Astrocyte (in vitro differentiated cells and primary cell): ENCODE measurements at places on chromosomes 7 and 10. TPM values are rescaled to one million over a fixed set of nuclear protein-coding genes. Genes with fewer than 3 reads are reported as not detected.

Gene AZGP1
- not detected in 2 replicates for total RNA-seq

Gene MYH16
- 0.11 and 0.24 TPM in 2 replicates for total RNA-seq

GRCh38 chr7:44608916-44609648, 2.7 kb downstream of the OGDH start:
- H3K27ac ChIP-seq: peak overlapping the region; percentile 9
- H3K4me3 ChIP-seq: no peak overlapping the region
- peaks cover 13% of the 10 kb centered on the region for H3K4me1 ChIP-seq

GRCh38 chr7:23290993-23291392, 8.1 kb upstream of the MALSU1 start:
- H3K36me3 ChIP-seq: no peaks in the 10 kb centered on the region
- DNase-seq: no peak
- no peaks in the 10 kb centered on the region for H3K4me1 ChIP-seq

- no peak overlapping the region for H3K27ac ChIP-seq
- DNase-seq: no peak
- H3K36me3 ChIP-seq: no peaks in the 10 kb centered on the region
- H3K27me3 ChIP-seq: no peaks in the 10 kb centered on the region
- no peak overlapping the region for H3K4me3 ChIP-seq
These were observed 2.3 kb upstream of the SLC29A3 start for GRCh38 chr10:71316786-71317160.

- no peaks in the 10 kb centered on the region for H3K4me1 ChIP-seq
- no peak for DNase-seq
- H3K36me3 ChIP-seq: no peaks in the 10 kb centered on the region
- no peak overlapping the region for H3K27ac ChIP-seq
- no peaks in the 10 kb centered on the region for H3K27me3 ChIP-seq
These were observed 242.7 kb downstream of the FOXP2 start for GRCh38 chr7:114657279-114657678.

GRCh38 chr10:30591249-30591670, 38.3 kb downstream of the LYZL2 start:
- H3K27me3 ChIP-seq: peaks cover 18% of the 10 kb centered on the region
- H3K36me3 ChIP-seq: no peaks in the 10 kb centered on the region
